ENCODE measurements at places on chromosomes 12 and 14.
A peak's percentile ranks its signal among the peaks of the same experiment; 100 is the strongest.

DNA sequence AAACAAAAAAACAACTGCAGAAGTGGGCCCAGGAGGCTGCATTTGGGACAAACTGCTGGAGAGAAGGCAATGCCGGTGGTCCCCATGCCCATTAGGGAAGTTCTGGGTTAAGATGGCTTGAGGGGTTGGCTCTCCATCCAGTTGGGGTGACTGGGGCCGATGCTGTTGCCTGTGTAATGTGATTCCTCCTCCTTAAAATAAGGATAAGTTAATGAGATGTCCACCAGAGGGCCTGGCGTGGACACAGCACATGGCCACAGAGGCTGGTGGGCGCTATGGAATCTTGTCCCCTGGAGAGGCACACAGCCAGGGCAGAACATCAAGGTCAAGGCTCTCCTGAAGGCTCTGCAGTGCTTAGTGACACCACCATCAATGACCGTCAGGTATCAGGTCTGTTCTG lies 1.0 kb upstream of the TESC start:
- no peak for DNase-seq

GRCh38 chr12:75850721-75851462 lies 180.7 kb downstream of the PHLDA1 start:
- DNase-seq = peak; percentile 27

GRCh38 chr12:59668674-59669073 lies 72.8 kb downstream of the SLC16A7 start:
- no peak for DNase-seq

GRCh38 chr12:76586764-76587395 lies 27.3 kb upstream of the OSBPL8 start:
- no peak for DNase-seq

DNA sequence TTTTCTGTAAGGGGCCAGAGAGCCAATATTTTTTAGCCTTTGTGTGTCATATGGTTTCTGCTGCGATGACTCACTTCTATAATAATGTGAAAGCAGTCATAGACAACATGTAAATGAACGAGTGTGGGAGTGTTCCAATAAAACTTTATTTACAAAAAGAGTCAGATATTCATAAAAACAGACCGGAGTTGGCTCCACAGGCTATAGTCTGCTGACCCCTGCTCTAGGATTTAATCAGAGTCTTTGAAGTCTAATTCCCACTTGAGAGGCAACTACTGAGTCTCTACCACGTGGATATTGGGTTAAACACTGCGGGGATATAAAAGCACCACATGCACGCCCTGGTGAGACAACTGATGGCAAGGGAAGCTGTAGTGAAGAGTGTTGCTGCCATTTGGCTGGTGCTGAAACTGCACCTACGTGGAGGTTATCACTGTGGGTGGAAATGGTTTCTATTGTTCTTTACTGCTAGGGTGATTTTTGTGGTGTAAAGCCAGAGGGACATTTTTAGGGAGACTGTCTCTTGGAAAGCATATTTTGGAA lies 3.6 kb upstream of the NINJ2 start:
- peak; percentile 60 for DNase-seq

DNA sequence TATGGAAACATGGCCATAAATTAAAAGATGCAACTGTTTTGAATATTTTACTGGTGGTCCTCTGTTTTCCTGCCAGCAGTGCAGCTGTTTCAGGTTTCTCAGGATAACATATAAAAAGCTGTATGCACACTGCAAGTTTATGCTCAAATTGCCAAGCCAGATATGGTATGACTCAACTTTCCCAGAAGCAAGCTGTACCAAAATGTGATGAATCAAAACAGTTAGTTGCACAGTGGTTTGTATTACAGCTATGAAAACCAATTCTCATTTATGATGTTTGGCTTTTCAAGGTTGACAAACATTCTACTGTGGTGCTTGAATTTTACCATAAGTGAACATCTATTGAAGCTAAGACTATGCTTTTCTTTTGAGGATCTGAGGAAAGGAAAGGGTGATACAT lies 15.5 kb downstream of the TRMT5 start:
- DNase-seq = peak; percentile 29

DNA sequence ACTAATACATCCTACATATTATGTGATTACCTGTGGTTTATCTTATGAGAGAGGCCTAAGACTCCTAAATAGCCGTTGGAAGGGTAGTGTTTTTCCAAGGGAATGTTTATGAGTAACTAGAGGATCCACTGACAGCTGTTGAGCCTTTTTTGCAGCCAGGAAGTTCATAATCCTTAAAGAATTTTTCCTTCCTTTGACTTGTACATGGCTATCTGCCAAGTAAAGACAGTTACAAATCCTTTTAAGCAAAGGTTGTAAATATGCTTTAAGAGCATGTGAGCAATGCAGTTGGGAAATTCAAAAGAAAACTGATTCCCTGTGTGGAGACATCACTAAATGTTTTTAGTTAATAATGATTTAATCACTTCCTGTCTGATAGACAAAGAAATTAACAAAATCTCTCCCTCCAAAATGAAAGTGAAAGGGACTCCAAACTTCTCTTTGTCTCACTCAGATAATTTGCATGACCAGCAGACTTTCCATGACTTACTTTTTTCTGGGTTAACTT lies 333.8 kb downstream of the PDZRN4 start:
- DNase-seq = peak; percentile 85

DNA sequence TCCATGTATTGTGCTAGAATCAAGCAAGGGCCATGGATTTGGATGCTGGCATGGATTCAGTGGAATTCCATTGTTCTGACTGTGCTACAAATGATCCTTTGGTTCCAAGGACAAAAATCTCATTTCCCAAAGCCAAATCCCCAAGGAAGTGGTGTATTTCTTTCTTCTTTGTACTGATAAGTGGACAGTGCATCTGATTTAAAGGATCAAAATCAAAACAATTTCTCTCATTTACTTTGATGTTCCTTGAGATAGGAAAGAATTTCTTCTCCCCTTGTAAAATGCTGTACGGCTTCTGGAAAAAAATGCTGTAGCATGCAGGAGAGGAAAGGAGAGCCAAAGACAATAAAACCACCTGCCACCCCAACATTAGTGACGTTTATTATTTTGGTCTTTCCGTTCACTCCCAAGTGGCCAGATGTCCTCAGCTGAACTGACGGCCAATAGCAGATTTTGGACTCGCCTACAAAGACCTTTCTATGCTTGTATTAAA lies 185.7 kb downstream of the PRKD1 start:
- no peak for DNase-seq

GRCh38 chr12:65965358-65965757 lies 141.1 kb downstream of the HMGA2 start:
- DNase-seq = peak; percentile 78

DNA sequence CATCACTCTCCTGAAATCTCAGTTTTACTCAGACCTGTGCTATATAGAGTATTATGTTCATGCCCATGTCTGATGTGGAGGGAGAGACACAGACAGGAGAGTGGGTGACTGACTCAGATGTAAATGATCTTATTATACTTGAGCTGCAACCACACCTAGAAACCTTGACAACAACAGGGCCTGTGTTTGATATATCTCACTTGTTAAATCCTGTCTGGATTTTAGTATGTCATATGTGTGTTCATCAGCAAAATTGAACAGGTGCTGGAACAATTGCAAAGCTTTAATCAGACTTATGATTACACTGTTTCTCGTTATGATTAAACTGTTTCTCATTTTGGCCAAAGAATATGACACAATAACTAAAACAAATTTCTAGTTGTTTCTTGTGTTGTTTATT lies 37.7 kb downstream of the DIP2B start:
- no peak for DNase-seq

GRCh38 chr12:107125833-107126232 lies 32.5 kb upstream of the CRY1 start:
- DNase-seq = no peak

GRCh38 chr14:24236689-24237462 lies 4.1 kb downstream of the GMPR2 start:
- no peak for DNase-seq

- DNase-seq = no peak
Measured at GRCh38 chr12:57518176-57518919, 2.0 kb downstream of the DDIT3 start.

DNA sequence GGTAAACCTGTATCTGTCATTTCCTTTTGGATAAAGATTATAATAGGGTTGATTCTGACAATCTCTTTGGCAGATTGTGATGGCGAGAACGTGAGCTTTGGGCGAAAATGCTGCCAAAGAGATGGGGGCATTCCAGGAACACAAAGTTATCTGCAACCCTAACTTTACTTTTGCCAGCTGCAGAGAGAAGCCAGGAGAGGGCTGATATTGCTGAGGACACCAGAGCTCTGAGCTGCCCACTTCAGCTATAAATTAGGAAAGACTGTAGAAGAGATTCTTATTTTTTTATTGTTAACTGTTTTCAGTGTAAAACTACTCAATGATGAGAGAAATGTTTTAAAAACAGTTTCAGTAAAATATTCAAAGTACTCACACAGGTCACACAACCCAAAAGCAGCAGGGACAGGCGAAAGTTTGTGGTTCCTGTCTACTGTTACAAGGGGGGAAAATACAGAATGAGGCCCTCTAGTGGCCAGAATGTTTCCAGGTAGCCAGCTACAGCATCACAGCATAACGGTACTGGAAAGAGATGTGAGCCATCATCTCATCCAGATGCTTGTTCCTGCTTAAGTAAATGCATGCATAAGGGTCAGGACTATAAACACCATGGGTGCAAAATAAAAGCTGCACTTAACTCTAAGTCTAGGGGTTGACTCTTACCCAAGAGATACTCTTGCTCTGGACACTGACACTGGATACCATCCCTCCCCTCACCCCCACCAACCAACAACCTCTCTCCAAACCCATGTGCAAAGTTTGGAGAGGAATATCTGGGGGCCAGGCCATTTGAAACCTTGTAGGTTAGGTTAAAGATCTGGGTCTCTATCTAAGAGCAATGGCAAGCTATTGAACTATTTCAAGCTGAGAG lies 498.4 kb downstream of the RMST start:
- no peak for DNase-seq

DNA sequence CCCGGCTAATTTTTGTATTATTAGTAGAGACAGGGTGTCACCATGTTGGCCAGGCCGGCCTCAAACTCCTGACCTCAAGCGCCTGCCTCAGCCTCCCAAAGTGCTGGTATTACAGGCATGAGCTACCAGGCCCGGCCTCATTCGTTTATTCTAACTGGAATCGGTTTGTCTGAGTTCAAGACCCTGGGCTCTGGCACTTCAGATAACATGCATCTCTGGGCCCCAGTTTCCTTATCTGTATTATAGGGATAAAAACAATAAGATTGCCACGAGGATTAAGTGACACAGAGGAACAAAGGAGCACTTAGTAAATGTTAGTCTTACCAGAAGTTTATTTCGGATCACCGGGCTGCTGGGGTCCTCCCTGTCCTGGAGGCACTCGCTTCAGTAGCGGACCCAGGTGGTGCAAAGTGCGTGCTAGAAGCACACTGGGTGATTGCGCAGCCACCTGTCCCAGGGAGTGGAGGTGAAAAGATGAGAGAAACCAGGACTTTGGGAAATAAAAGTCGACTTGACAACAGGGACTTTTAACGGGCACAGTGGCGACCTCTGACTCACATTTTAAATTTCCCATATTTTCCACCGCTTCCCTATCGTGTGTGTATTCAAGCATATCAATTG lies 37.5 kb downstream of the ACACB start:
- no peak for DNase-seq

GRCh38 chr14:36998686-36999085 lies 173.7 kb downstream of the SLC25A21 start:
- no peak for DNase-seq

- DNase-seq = no peak
Measured at GRCh38 chr12:124804011-124804621, 59.5 kb downstream of the SCARB1 start.

GRCh38 chr12:89211456-89211855 lies 140.8 kb downstream of the DUSP6 start:
- no peak for DNase-seq

DNA sequence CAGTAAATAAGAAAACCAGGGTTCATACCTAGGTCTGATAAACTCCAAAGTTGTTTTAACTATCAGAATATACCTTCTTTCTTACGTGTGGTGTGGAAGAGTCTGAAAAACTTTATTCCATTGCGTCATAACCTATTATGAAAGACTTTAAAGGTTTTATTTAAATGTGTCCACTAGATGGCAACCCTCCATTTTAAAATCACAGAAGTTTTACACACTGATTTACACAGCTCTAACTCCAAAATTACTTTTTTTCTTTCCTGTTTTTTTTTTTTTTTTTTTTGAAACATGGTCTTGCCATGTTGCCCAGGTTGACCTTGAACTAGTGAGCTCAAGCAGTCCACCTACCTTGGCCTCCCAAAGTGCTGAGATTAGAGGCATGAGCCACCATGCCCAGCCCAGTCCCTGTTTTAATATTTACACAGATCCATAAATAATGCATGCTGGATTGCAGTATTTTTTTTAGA lies 17.3 kb upstream of the TMPRSS12 start:
- peak; percentile 41 for DNase-seq

DNA sequence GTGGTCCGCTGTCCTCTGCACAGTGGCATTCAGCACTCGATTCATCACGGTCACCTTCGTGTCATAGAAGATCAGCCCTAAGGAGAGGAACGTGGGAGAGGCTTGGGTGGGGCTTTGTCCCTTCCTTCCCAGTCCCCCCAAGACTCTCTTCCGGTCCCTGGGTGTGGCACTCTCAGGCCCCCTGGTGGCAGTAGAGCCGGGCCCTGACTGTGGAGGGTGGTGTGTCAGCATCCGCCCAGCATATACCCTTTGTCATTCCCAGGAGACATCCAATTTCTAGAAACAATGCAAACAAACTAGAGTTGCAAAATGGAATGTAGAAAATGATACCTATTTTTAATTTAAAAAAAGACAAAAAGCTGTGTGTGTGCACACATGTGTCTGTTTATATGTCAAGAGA lies 45.0 kb downstream of the TRAFD1 start:
- no peak for DNase-seq

- no peak for DNase-seq
Measured at GRCh38 chr12:21815306-21816062, 41.0 kb upstream of the KCNJ8 start.

Data from BJ (cell line).